ENCODE measurements at places on chromosomes 1 and 21.
A peak's percentile ranks its signal among the peaks of the same experiment; 100 is the strongest.

DNA sequence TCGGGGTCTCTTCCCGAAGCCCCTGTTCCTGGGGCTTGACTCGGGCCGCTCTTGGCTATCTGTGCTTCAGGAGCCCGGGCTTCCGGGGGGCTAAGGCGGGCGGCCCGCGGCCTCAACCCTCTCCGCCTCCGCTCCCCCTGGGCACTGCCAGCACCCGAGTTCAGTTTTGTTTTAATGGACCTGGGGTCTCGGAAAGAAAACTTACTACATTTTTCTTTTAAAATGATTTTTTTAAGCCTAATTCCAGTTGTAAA lies 158.7 kb downstream of the RUNX1 start:
- no peak for DNase-seq

GRCh38 chr1:18468570-18468969 lies 12.2 kb upstream of the KLHDC7A start:
- no peak for DNase-seq

GRCh38 chr1:154316704-154317103 lies 4.2 kb upstream of the AQP10 start:
- no peak for DNase-seq

GRCh38 chr1:167373398-167373797 lies 144.9 kb downstream of the CD247 start:
- DNase-seq, result no peak

GRCh38 chr1:232186931-232187330 lies 443.0 kb downstream of the SIPA1L2 start:
- DNase-seq, result no peak

DNA sequence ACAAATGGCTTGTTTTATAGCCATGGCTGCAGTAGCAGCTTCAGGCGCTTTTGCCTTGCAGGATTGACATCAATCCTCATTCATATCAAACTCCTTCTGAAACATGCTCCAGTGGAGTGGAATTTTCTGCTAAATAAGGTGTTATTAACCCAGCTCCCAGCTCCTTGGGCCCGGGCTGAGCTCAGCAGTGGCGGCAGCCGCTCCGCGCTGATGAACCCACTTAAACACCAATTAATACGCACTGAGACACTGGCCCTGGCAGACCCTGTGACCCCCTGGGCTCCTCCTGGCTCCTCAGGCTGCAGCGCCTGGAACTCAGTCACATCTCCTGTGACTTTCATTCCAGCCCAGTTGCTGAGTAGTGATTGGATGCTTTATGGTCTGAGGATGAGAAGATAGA lies 137.4 kb upstream of the GRIK3 start:
- DNase-seq, result no peak

DNA sequence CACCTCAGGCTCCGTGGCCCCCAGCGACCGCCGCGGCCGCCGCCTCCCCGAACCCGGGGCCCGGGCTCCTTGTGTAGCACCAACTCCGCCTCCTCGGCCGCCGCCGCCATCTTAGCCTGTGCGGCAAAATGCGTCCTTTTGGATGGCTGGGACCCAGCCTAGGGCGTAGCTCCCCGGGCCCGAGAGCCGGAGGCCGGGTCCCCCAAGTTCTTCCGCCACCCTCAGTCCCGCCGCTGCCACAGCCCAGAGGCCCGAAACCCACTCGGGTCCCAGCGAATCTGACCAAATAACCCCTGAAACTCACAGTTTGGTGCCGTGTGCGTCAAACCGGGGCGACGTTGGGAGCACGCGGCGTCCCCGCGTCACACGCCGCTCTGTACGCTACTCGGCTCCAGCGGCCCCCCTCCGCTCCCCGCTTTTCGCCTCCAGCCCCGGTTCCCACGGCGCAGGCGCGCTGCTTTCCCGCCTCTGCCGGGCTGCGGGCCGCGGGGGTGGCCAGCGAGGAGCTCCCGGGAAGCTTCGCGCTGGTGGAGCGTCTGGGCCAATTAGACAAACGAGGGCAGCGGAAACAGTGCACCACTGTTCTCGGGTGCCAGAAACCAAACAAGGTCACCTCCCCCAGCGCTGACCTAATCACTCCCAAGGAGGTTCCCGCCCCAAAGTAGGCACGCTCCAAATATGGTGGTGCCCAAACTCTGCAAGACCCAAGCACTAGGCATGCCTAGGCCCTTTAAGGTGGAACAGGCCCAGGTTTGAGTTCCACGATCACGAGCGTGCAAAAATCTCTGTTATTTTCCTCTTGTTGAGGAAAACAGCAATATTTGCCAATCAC lies at the start of gene ZNF644:
ZNF644 (minus strand) TSS at position 350 of the 832 bp plus-strand sequence. CDS start 39,682 bp downstream, outside the sequence.
- DNase-seq, result peak; percentile 93

- DNase-seq, result no peak
These were observed 34.7 kb downstream of the S100A10 start for GRCh38 chr1:151958959-151959358.

GRCh38 chr1:33927721-33928120 lies 63.8 kb downstream of the HMGB4 start:
- DNase-seq, result no peak

DNA sequence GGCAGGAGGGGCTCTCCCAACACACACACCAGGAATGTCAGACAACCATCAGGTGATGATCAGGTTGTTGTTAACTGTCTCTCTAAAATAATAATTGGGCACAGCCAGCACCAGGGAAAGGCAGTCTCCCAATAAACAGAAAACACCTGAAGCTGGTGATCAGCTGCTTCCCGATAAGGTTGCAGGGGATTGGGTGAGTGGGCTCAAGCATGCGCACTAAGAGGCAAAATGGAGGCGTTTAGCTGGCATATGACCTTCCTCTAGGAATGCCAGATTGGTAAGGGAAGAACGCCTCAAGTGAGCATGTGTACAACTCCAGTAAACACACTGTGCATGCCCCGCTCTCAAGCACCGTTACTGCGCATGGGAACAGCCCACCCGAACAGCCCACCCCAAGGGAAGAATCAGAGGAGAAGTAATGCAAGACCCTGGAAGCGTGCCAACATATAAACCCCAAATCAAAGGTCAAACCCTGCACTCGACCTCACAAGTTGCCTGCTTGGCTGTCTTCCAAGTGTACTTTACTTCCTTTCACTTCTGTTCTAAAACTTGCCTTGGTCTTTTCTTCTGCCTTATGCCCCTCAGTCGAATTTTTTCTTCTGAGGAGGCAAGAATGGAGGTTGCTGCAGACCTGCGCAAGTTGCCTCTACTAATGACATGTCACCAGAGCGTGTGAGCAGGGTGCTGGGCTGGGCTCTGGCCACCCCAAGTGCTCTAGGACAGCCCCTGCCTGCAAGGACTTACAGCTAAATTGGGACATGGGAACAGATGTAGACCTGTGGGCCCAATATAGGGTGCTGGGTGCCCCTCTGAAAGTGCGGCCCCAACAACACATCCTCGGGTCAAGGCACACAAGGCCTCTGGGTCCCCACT lies 200.8 kb downstream of the RHOU start:
- no peak for DNase-seq

DNA sequence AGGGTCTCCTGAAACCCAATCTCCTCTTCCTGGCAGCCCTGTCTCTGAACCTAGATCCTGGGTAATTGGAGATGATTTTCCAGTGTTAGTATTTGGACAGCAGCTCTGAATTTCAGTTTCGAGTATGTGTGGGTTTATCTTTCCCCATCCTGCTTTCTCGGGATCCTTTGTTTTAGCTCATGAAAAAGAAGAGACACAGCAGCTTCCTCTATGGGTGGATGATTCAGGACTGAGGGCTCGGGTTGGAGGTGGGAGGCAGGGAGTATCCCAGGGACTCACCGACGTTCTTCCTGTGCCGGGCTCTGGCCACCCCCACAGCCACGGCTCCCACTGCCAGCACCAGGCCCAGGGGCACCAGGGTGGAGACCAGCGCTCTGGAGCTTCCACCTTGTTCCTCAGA lies 10.4 kb upstream of the FCMR start:
- DNase-seq, result no peak

DNA sequence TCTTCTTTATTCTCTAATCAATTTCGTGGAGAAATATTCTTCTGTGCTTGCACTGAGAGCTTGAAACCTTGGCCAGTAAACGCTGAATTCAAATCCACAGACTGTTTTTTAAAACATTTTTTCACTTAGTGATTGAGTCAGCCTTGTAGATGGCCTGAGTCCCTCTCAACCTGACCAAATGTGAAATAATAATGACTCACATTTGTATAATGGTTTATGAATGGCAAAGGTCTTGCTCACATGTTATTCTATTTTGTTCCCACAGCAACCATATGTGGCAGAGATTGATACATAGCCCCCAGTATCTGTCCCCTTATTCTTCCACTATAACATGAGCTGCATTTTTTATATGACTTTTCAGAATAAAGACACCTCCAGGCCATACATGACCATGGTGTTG lies 47.8 kb upstream of the CCDC190 start:
- no peak for DNase-seq

DNA sequence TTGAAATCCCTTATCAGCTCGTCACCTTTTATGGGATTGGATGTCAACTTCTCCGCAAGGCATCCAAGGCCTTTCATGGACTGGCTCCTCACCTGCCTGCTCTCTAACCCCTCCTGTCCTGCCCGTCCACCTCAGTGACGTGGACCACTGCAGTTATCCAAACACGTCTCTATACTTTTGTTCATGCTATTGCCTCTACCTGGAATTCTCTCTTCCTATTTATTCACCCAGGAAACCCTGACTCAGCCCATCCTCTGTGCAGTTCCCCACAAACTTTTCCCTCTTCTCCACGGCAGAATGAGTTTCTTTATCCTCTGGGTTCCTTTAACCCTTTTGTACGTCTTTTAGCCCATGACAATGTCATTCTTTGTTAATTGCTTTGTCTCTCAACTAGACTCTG lies 5.1 kb upstream of the UTP25 start:
- no peak for DNase-seq

DNA sequence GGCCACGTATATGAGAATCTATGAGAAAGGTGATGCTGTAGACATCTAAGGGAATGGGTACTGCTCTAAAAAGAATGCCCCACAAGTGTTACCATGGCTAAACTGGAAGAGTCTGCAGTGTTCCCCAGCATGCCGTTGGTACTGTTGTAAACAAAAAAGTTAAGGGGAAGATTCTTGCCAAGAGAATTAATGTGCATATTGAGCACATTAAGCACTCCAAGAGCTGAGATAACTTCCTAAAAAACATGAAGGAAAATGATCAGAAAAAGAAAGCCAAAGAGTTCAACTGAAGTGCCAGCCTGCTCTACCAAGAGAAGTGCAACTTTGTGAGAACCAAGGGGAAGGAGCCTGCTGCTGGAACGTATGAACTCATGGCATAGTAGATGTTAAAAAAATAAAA lies 40.8 kb downstream of the PLPP3 start:
- no peak for DNase-seq

- no peak for DNase-seq
These were observed 108.8 kb upstream of the ZP4 start for GRCh38 chr1:237999426-238000052.

- DNase-seq, result no peak
These were observed 157.0 kb upstream of the ZNHIT6 start for GRCh38 chr1:85865213-85865612.

DNA sequence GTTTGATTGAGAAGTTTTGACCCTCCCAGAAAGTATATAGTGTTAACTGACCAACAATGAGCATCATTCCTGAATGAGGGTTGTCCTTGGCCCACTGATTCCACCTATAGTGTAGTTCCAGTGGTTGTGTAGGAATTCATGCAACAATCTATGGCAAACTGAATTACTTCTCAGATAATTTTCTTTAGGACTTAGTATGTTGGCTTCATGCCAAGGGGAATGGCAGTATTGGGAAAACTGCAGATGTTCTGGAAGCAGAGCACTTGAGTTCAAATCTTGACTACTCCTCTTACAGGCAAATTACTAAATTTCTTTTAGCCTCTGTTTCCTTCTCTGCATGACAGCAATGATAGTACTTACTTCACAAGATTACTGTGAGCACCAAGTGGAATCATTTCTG lies 65.8 kb downstream of the LRIG2 start:
- DNase-seq, result no peak

DNA sequence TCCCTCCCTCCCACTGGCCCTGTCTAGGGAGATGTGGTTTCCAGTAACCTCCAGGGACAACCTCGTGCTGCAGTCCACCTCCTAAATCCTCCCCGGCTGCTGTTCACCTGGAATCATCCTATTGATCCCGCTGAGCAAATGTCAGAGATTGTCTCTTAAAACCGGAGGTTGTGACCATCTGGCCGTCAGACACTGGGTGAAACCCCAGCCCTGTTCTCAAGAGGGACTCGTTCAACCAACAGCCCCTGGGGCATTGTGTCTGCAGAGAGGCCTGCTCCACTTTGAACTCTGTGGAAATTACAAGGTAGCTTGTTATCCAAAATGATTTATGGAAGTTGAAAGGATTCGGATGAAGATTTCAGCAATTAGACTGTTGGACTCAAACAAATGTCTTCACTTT lies 498.0 kb downstream of the MATN1 start:
- no peak for DNase-seq

GRCh38 chr1:214251354-214251753 lies 29.6 kb upstream of the SMYD2 start:
- no peak for DNase-seq

DNA sequence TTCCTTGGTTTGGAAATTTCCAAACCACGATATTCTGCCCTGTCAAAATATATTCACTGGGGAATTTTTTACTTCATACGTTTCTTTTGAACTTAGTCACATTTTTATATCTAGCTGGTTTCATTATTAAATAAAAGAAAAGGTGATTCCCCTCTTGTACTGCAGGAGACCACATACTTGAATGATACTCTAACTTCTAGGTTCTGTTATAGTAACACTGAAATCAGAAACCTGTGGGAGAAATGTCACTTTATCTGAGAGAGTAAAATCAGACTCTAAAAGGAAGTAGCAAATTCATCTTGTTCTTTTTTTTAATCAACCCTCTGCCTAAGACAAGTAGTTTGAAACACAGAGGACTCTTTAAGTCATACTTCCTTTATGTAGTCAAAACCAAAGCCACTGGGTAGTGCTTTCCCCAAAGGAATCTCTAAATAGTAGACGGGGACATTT lies 34.4 kb downstream of the MRPL39 start:
- no peak for DNase-seq

DNA sequence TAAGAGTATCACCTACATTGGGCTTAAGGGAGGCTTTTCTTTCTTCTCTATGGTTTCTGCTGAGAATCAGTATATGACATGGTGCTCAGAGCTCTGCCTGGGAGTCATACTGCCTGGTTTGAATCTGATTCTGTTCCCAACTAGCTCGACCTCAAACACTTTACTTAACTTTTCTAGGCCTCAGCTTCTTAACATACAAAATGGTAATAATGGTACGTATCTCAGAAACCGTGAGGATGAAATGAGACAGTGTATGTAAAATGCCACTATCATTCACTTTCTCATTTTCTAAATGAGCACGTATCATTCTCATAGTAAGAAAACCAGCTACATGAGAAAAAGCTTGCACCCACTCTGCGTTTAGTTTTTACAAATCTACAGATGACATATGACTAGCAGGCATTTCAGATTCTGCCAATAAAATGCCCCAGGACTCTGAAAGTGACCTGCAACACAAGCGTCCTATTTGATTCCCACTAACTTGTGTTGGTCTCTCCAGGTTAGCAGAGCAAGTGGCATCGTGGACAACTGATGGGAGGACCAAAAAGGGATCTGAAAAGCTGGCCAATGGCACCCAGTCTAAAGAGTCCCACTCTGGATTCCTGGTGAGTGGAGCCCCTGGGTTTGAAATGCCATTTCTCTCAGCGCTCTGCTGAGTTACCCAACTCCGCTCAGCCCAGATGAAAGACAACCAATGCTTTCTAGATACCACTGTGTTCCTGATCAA lies 6.1 kb downstream of the CTNNBIP1 start:
- DNase-seq, result peak; percentile 19

GRCh38 chr1:151458802-151459330 lies 428 bp downstream of the POGZ start:
- peak; percentile 58 for DNase-seq

GRCh38 chr1:34549199-34549598 lies 205.6 kb upstream of the GJB5 start:
- no peak for DNase-seq

- DNase-seq, result no peak
These were observed 464.5 kb upstream of the RGS18 start for GRCh38 chr1:191693797-191694196.

GRCh38 chr1:52141513-52142219 lies at the start of gene ZFYVE9:
ZFYVE9 (plus strand) TSS chr1:52142089; CDS start chr1:52233207, 91,118 bp downstream.
- peak; percentile 65 for DNase-seq
